ENCODE measurements at places on chromosomes 2 and 18.
A peak's percentile ranks its signal among the peaks of the same experiment; 100 is the strongest.

GRCh38 chr2:74037379-74037860, 52.7 kb downstream of the TET3 start:
- no peak for DNase-seq

- no peak for DNase-seq
Observed at GRCh38 chr2:33301355-33301754, 175.1 kb upstream of the RASGRP3 start.

- peak; percentile 30 for DNase-seq
Observed at GRCh38 chr2:69177063-69177771, 164.2 kb downstream of the ANTXR1 start.

DNA sequence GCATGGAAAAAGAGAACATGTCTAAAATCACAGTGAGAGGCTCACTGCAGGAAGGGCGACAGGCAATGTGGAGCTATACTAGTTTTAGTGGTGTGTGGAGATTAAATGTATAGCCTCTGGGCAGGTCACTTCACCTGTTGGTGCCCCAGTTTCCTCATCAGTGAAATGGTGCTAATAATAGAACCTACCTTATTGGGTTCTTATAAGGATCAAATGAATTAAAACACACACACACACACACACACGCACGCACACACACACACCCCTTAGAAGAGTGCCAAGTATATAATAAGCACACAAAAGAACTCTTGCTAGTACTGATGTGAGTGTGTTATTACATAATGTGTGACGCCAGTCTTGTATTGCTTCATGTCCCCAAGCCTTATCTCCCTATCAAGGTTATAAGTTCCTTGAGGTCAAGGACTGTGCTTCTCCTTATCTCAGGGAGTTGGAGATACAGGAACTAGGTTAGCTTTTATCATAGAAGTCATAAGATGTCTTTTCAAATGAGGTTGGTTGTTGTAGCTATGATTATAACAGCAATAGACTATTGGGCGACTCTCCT, 98.0 kb upstream of the CXCR4 start:
- no peak for DNase-seq

GRCh38 chr2:147614471-147614870, 230.4 kb upstream of the ACVR2A start:
- DNase-seq, result no peak

DNA sequence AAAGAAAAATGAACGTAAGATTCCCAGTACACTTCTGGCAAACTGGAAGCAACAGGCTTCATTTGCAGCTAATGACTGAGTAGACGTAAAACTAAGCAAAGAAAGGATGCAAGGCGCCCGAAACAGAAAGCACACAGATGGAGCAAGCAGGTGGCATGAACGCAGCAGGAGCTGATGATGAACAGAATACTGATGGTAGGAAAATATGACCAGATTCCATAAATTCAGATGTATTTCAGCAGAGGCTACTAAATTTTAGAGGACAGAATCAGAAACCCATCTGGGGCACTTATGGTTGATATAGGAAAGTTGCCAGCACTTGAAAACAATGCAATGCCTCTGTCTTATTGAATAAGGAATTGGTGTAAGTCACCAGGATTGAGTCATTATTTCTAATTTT, 658.7 kb upstream of the LINC00305 start:
- DNase-seq, result no peak

- DNase-seq, result no peak
Observed at GRCh38 chr18:36811955-36812354, 16.8 kb downstream of the TPGS2 start.

DNA sequence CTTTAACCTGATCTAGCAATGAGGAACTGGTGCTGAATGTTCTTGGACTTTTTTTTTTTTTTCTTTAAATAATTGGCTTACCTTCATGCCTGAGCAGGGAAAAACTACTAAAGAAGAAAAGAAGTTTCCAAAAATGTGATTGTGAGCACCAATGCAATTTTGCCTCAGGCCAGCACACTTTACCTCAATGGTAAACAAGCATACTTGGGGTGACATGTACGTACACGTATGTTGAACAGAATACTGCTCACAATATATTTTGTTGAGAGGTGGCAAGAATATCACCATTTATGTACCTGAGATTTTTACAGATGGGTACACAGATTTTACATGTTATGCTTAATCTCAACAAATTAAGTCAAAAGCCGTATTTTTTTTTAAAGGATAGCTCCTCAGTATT, 144.3 kb downstream of the FIGN start:
- DNase-seq, result no peak

GRCh38 chr2:110881908-110882307, 149.5 kb downstream of the ACOXL start:
- DNase-seq, result no peak
